ENCODE measurements at places on chromosomes 12 and 14. TPM values are rescaled to one million over a fixed set of nuclear protein-coding genes. Genes with fewer than 3 reads are reported as not detected.

PAX9 gene
- 3.7 TPM for total RNA-seq

CEP128 gene
- total RNA-seq = 23.0 TPM

EPS8 gene
- total RNA-seq = 29.2 TPM

EML5 gene
- total RNA-seq = 2.7 TPM

GPR68 gene
- total RNA-seq = 0.83 TPM

TGM1 gene
- 7.5 TPM for total RNA-seq

HNF1A gene
- not detected for total RNA-seq

ACSS3 gene
- not detected for total RNA-seq

GPRC5D gene
- not detected for total RNA-seq

CAPZA3 gene
- total RNA-seq = 0.17 TPM

EP400 gene
- 15.5 TPM for total RNA-seq

POTEM gene
- total RNA-seq = not detected

SLC4A8 gene
- total RNA-seq = 0.29 TPM

A2M gene
- total RNA-seq = 228 TPM

SNRPF gene
- total RNA-seq = 5.5 TPM

EGLN3 gene
- total RNA-seq = 9.0 TPM

PSMC1 gene
- total RNA-seq = 103 TPM

All from mammary epithelial cell (primary cell).